Right lung (tissue), 10 donors: ENCODE measurements at places on chromosomes 1 and 21.

DNA sequence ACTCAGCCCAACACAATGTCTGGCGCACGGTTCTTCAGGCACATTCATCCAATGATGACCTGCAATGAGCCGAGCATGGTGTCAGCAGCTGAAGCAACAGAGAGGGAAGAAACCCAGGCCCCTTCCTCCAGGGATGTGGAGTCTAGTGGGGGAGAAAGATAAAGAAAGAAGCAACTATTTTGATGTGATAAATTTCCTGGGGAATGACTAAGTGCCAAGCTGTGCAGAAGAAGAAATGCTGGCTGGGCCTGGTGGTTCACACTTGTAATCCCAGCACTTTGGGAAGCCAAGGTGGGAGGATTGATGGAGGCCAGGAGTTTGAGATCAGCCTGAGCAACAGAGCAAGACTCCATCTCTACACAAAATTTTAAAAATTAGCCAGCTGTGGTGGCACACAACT, 561.8 kb downstream of the KIF26B start:
- DNase-seq = no peak

- DNase-seq = no peak
These were observed 189.2 kb downstream of the DYRK1A start for GRCh38 chr21:37555672-37556261.

DNA sequence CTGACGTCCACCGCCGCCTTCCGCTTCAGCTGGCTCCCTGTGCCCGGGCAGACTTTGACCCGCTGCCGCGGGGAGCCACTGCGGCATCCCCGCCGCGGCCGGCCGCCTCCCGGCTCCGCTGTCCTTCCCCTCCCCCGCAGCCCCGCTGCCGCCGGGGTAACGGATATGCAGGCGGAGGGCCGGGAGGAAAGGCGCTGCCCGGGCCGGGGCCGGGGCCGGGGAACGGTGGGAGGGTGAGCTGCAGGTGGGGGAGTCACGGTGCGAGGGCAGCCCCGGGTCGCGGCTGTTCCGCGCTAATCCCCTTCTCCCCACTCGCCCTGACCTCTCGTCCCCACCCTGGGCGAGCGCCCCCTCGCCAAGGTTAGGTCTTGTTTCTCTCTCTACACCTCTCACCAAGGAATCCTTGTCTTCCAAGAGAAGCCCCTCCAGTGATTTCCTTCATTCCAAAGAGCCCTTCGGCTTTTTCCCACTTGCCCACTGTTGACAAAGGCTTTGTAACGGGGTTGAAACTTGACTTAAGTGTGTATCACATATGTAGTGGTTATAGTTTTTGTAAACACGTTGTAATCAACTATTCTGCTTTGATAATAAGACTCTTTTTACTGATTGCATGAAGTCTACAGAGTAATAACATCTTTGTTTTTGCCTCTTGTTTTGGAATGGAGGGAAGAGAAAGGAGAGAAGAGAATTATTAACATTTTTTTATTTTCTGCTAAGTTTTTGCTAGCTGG, 669 bp downstream of the XPR1 start:
- no peak for DNase-seq

- DNase-seq = no peak
These were observed 16.9 kb upstream of the RAB3B start for GRCh38 chr1:52007215-52008002.

DNA sequence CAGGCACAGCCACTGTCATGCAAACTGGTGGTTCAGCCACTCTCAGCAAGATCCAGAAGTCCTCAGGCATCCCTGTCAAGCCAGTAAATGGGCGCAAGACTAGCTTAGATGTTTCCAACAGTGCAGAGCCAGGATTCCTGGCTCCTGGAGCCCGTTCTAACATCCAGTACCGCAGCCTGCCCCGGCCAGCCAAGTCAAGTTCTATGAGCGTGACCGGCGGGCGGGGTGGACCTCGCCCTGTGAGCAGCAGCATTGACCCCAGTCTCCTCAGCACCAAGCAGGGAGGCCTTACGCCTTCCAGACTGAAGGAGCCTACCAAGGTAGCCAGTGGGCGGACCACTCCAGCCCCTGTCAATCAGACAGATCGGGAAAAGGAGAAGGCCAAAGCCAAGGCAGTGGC, 46.6 kb upstream of the IPO9 start:
- DNase-seq = no peak

GRCh38 chr1:28893403-28894102, 20.8 kb upstream of the EPB41 start:
- DNase-seq = no peak

GRCh38 chr1:202275061-202275770, 66.5 kb downstream of the UBE2T start:
- no peak for DNase-seq

GRCh38 chr1:180181048-180181447, 26.4 kb downstream of the QSOX1 start:
- no peak for DNase-seq

DNA sequence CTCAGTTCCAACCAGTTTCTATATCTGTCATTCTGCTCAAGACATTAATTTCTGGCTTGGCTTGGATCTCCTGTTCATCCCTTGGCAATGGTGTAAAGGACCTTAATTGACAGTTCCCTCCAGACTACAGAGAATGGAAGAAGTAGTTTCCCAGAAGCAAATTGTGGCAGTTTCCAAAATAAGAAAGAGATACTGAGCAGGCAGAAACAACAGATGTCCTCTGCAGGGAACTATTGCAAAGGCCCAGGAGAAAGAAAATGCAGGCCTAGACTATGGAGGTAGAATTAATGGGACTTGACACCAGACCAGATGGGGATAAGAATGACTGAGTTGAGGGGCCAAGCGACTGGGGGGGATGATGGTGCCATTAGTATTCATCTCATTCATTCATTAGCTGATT, 6.1 kb upstream of the AK2 start:
- DNase-seq = no peak
